ENCODE measurements at places on chromosomes 13 and 19. TPM values are rescaled to one million over a fixed set of nuclear protein-coding genes. Genes with fewer than 3 reads are reported as not detected.
A peak's percentile ranks its signal among the peaks of the same experiment; 100 is the strongest.

The GPC6 gene
- 0.57 TPM for total RNA-seq

The SLC6A16 gene
- 0.13 TPM for total RNA-seq

The BRSK1 gene
- not detected for total RNA-seq

The ZNF586 gene
- total RNA-seq, result 19.4 TPM

The DCLK1 gene
- total RNA-seq, result 9.1 TPM

The RABAC1 gene
- 113 TPM for total RNA-seq

The RNF6 gene
- 23.4 TPM for total RNA-seq

The RFXANK gene
- total RNA-seq, result 25.2 TPM

The LILRA6 gene
- total RNA-seq, result 0.95 TPM

DNA sequence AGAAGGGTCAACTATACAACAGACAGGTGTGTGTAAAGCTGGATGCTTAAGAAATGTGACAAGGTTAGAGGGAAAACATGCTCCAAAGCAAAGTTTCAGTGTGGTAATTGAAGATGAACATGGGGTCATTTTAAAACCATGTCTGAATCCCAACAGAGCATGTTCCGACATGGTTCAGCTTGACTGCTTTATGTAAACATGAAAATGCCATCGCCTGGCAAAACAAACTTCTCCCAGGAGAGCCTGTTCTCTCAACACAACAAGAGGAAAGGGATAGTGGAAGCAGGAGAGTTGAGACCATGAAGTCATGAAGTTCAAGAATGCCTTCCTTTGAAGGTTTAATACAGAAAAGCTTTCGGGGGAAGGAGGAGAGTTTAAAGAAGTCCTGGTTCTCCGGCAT, 85.8 kb downstream of the EPSTI1 start:
- H3K27ac ChIP-seq, result no peak overlapping the region
- H3K36me3 ChIP-seq, result no peaks in the 10 kb centered on the region
- H3K4me3 ChIP-seq, result no peak overlapping the region
- H3K4me1 ChIP-seq, result no peaks in the 10 kb centered on the region
- no peaks in the 10 kb centered on the region for H3K27me3 ChIP-seq

- no peak for DNase-seq
- peaks cover 58% of the 10 kb centered on the region for H3K4me1 ChIP-seq
- no peak overlapping the region for H3K4me3 ChIP-seq
- H3K36me3 ChIP-seq, result no peaks in the 10 kb centered on the region
Observed at GRCh38 chr13:30341815-30342570, 34.6 kb upstream of the KATNAL1 start.

GRCh38 chr13:31919971-31920726, 111.4 kb upstream of the FRY start:
- no peak for DNase-seq
- no peak overlapping the region for H3K4me3 ChIP-seq
- peaks cover 3% of the 10 kb centered on the region for H3K4me1 ChIP-seq
- H3K27me3 ChIP-seq, result no peaks in the 10 kb centered on the region
- no peaks in the 10 kb centered on the region for H3K36me3 ChIP-seq

- peaks cover 17% of the 10 kb centered on the region for H3K36me3 ChIP-seq
- H3K4me3 ChIP-seq, result no peak overlapping the region
- H3K27me3 ChIP-seq, result no peaks in the 10 kb centered on the region
- DNase-seq, result no peak
Observed at GRCh38 chr13:30654430-30654829, 36.7 kb downstream of the USPL1 start.

DNA sequence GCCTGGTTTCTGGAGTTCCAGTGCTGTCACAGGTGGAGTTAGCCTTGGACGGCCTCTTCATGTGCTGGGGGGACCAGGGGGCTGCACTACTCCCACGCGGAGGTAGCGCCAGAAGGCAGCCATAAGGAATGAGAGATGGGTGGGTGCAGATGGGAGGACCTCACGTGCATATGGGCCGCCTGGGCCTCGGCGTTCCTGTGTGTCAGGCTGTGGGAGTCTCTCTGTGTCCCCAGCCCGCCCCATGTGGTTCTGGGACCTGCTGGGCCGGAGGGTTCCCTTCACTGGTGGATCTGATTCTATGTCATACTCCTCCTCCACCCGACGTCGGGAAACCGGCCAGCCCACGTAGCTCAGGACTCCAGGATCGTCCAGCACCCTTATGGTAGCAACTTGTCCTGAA, 149.0 kb upstream of the SOX1 start:
- DNase-seq, result no peak
- no peak overlapping the region for H3K27ac ChIP-seq
- H3K4me3 ChIP-seq, result no peak overlapping the region
- H3K36me3 ChIP-seq, result no peaks in the 10 kb centered on the region

DNA sequence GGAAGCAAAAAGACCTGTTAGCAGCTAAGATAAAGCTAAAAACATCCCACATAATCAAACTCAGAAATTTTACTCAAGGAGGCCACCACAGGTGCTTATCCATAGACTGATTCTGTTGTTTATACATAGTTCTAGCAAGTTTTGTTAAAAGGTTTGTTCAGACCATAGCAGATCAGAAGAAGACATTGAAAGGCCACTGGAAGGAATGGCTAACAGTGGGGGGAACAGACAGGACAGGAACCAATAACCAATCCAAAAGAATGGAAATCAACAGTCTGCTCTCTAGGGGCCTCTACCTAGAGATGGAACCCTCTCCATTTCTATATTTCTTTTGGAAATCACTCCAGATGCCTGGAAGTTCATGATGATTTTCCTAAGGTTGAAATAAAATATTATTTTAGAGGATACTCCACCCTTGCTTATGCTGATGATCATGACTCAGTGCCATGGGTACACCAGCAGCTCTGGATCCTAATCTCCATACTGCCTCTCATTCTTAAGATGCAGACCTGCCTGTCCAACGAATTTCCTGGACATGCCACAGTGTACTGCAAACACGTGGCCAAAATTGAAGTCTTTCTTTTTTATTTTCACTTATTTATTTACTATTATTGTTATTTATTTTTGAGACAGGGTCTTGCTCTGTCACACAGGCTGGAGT, 260.0 kb downstream of the MYO16 start:
- no peak for DNase-seq
- H3K27me3 ChIP-seq, result no peaks in the 10 kb centered on the region
- no peak overlapping the region for H3K27ac ChIP-seq
- no peak overlapping the region for H3K4me3 ChIP-seq

- H3K27ac ChIP-seq, result no peak overlapping the region
- no peaks in the 10 kb centered on the region for H3K27me3 ChIP-seq
- no peak overlapping the region for H3K4me3 ChIP-seq
- no peak for DNase-seq
Observed at GRCh38 chr19:10896851-10897526, 25.6 kb downstream of the CARM1 start.

GRCh38 chr13:107361666-107362065, 793.7 kb upstream of the ARGLU1 start:
- no peaks in the 10 kb centered on the region for H3K27me3 ChIP-seq
- no peak overlapping the region for H3K4me3 ChIP-seq
- H3K4me1 ChIP-seq, result no peaks in the 10 kb centered on the region
- H3K27ac ChIP-seq, result no peak overlapping the region

- H3K4me3 ChIP-seq, result no peak overlapping the region
- no peaks in the 10 kb centered on the region for H3K27me3 ChIP-seq
- no peak for DNase-seq
- H3K36me3 ChIP-seq, result no peaks in the 10 kb centered on the region
- peaks cover 17% of the 10 kb centered on the region for H3K4me1 ChIP-seq
- peak overlapping the region; percentile 13 for H3K27ac ChIP-seq
Observed at GRCh38 chr13:20390526-20391175, 135.0 kb downstream of the CRYL1 start.

GRCh38 chr13:80083853-80084676, 256.9 kb downstream of the SPRY2 start:
- H3K27ac ChIP-seq, result peak overlapping the region; percentile 51
- H3K36me3 ChIP-seq, result no peaks in the 10 kb centered on the region
- DNase-seq, result no peak
- H3K4me1 ChIP-seq, result peaks cover 33% of the 10 kb centered on the region
- H3K4me3 ChIP-seq, result peak overlapping the region; percentile 22

DNA sequence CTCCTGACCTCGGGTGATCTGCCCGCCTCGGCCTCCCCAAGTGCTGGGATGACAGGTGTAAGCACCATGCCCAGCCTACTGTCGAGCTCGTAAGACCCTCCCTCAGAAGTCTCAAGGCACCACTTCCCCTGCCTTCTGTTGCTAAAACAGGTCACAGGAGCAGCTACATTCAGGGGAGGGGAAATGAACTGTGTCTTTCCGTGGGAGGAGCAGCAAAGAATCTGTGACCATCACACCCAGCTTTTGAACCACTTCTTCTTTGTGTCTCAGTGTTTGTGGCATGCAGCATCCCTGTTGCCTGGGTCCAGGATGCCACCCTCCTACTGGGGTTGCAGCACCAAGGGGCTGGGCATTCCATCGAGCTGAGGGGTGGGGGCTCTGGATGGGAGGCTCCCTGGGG, 7.7 kb upstream of the CSNK1G2 start:
- no peak for DNase-seq
- no peak overlapping the region for H3K4me3 ChIP-seq
- H3K4me1 ChIP-seq, result peaks cover 27% of the 10 kb centered on the region

- peak within 1 kb of the TSS; percentile 39 for H3K4me3 ChIP-seq
- H3K36me3 ChIP-seq, result no peaks in the 10 kb centered on the region
Observed at GRCh38 chr19:47309608-47310007, at the start of gene C5AR1. Gene C5AR1, plus strand, starts transcription at chr19:47309861. Its CDS starts 35 bp downstream, at chr19:47309896.

GRCh38 chr13:33758113-33758512, 59.8 kb upstream of the RFC3 start:
- no peak for DNase-seq
- H3K4me3 ChIP-seq, result no peak overlapping the region
- H3K36me3 ChIP-seq, result no peaks in the 10 kb centered on the region
- no peaks in the 10 kb centered on the region for H3K27me3 ChIP-seq

GRCh38 chr19:16078759-16079707, 2.7 kb downstream of the TPM4 start:
- H3K27ac ChIP-seq, result peak overlapping the region; percentile 100
- DNase-seq, result no peak
- H3K36me3 ChIP-seq, result peaks cover 46% of the 10 kb centered on the region
- peak overlapping the region; percentile 91 for H3K4me3 ChIP-seq

- peaks cover 74% of the 10 kb centered on the region for H3K36me3 ChIP-seq
- H3K4me3 ChIP-seq, result no peak overlapping the region
- no peaks in the 10 kb centered on the region for H3K4me1 ChIP-seq
- H3K27me3 ChIP-seq, result no peaks in the 10 kb centered on the region
- DNase-seq, result no peak
Observed at GRCh38 chr13:110464556-110465333, 96.8 kb downstream of the RAB20 start.

GRCh38 chr19:12665281-12665573, 1.3 kb downstream of the MAN2B1 start:
- DNase-seq, result peak; percentile 51
- H3K36me3 ChIP-seq, result peaks cover 26% of the 10 kb centered on the region
- H3K27me3 ChIP-seq, result no peaks in the 10 kb centered on the region
- no peak overlapping the region for H3K4me3 ChIP-seq

GRCh38 chr13:32587811-32588170, 1.5 kb downstream of the PDS5B start:
- no peaks in the 10 kb centered on the region for H3K36me3 ChIP-seq
- H3K27me3 ChIP-seq, result no peaks in the 10 kb centered on the region
- H3K4me3 ChIP-seq, result peak overlapping the region; percentile 82
- peak overlapping the region; percentile 96 for H3K27ac ChIP-seq
- no peaks in the 10 kb centered on the region for H3K4me1 ChIP-seq

- no peak overlapping the region for H3K4me3 ChIP-seq
- no peaks in the 10 kb centered on the region for H3K4me1 ChIP-seq
- DNase-seq, result no peak
Observed at GRCh38 chr13:73235385-73235784, 176.6 kb downstream of the KLF5 start.

DNA sequence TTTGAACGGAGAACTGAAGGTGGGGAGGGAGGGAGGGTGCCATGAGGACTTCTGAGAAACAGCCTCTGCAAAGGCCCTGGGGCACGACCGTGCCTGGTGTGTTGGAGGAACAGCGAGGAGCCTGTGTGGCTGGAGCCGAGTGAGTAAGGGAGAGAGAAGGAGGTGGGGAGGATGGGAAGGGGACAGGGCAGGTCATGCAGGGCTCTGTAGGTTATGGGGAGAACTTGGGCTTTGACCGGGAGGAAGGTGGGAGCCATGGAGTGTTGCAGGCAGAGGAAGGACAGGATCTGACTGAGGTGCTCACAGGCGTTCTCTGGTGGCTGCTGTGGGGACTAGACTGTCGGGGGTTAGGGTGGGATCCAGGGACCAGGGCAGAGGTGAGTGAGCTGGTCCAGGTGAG, 6.7 kb downstream of the MPND start:
- H3K36me3 ChIP-seq, result peaks cover 74% of the 10 kb centered on the region
- no peak overlapping the region for H3K27ac ChIP-seq
- H3K4me3 ChIP-seq, result no peak overlapping the region

DNA sequence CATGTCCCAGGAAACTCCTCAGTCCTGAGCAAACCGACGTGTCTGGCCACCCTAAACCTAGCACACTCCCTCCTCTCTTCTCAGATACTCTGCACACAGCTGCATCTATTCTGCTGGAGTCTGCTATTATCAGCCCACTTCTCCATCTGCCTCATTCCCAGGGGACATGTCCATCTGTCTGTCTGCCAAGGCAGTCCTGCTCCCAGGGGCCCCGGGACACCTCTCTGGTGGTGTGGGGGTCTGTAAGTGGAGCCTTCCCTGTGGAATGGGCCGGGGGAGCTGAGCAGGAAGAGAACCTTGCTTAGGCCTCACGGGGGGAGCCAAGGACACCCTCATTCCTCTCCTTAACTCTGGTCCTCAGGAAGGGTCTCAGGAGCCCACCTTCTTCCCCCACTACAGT, 72.7 kb downstream of the ERICH6B start:
- no peak for DNase-seq
- H3K36me3 ChIP-seq, result no peaks in the 10 kb centered on the region
- H3K27me3 ChIP-seq, result no peaks in the 10 kb centered on the region
- H3K4me1 ChIP-seq, result no peaks in the 10 kb centered on the region

DNA sequence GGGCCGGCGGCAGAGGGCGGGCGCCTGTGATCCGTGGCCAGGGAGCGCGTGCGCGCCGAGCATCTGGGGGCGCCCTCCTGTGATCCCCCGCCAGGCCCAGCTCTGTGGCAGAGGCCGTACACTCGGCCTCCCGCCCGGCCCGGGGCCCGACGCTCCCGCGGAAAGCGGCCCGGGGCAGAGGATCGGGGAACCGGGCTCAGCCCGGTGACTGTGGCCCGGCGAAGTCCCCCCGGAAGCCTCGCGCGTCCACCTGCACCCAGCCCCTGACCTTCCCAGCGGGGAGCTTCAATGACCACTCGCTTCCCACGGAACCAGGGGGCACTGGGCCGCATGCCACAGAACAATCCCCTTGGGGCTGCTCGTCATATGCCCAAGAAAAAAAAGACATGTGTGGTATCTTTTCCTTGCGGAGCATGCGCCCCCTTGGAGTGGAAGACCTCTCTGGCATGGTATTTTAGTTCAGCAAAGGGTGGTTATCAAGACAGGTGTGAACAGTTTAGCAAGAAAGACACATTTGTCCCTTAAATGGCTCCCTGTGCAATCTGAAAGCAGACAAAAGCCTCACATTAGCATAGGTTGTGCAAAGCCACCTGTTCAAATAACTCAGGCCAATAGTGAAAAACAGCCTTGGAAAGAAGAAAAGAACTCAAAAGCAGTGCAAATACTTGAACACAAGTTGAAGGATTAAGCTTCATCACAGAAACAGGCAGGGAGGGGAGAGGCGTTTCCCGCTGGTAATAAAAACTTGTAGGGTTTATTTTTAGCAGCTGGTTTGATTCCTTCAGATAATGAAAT, 290.9 kb upstream of the SOX21 start:
- no peaks in the 10 kb centered on the region for H3K36me3 ChIP-seq
- no peak for DNase-seq
- peaks cover 21% of the 10 kb centered on the region for H3K4me1 ChIP-seq
- H3K4me3 ChIP-seq, result peak overlapping the region; percentile 42

GRCh38 chr13:51552027-51552426, 32.2 kb upstream of the WDFY2 start:
- H3K27me3 ChIP-seq, result no peaks in the 10 kb centered on the region
- peaks cover 3% of the 10 kb centered on the region for H3K4me1 ChIP-seq
- H3K36me3 ChIP-seq, result no peaks in the 10 kb centered on the region
- DNase-seq, result no peak
- H3K27ac ChIP-seq, result no peak overlapping the region
